ENCODE measurements at places on chromosomes 16 and 17. TPM values are rescaled to one million over a fixed set of nuclear protein-coding genes. Genes with fewer than 3 reads are reported as not detected.

Gene XYLT1
- 2.5 TPM for total RNA-seq

Gene TRPV2
- total RNA-seq: 10.3 TPM

Gene KCNG4
- total RNA-seq: not detected

Gene SGCA
- total RNA-seq: 291 TPM

Gene NOS2
- 0.38 TPM for total RNA-seq

Gene SPIRE2
- total RNA-seq: 0.47 TPM

Gene ST6GALNAC2
- total RNA-seq: 14.9 TPM

- peaks cover 80% of the 10 kb centered on the region for H3K4me1 ChIP-seq
- H3K27ac ChIP-seq: peak overlapping the region; percentile 80
- H3K27me3 ChIP-seq: no peaks in the 10 kb centered on the region
- H3K36me3 ChIP-seq: no peaks in the 10 kb centered on the region
Observed at GRCh38 chr17:29588017-29588561, 1.4 kb downstream of the GIT1 start.

GRCh38 chr16:81316176-81316496, 1.4 kb downstream of the GAN start:
- peak overlapping the region; percentile 98 for H3K4me3 ChIP-seq
- H3K4me1 ChIP-seq: peaks cover 33% of the 10 kb centered on the region
- H3K27me3 ChIP-seq: no peaks in the 10 kb centered on the region
- DNase-seq: no peak
- no peaks in the 10 kb centered on the region for H3K36me3 ChIP-seq
- H3K27ac ChIP-seq: peak overlapping the region; percentile 95

GRCh38 chr16:79528338-79528737, 72.2 kb downstream of the MAF start:
- peaks cover 20% of the 10 kb centered on the region for H3K4me1 ChIP-seq
- DNase-seq: no peak
- no peak overlapping the region for H3K27ac ChIP-seq
- no peaks in the 10 kb centered on the region for H3K36me3 ChIP-seq
- H3K27me3 ChIP-seq: no peaks in the 10 kb centered on the region
- H3K4me3 ChIP-seq: no peak overlapping the region

- no peak for DNase-seq
- no peak overlapping the region for H3K27ac ChIP-seq
- no peak overlapping the region for H3K4me3 ChIP-seq
- H3K27me3 ChIP-seq: no peaks in the 10 kb centered on the region
- no peaks in the 10 kb centered on the region for H3K4me1 ChIP-seq
- H3K36me3 ChIP-seq: no peaks in the 10 kb centered on the region
Observed at GRCh38 chr17:75734674-75735294, 13.5 kb downstream of the ITGB4 start.

DNA sequence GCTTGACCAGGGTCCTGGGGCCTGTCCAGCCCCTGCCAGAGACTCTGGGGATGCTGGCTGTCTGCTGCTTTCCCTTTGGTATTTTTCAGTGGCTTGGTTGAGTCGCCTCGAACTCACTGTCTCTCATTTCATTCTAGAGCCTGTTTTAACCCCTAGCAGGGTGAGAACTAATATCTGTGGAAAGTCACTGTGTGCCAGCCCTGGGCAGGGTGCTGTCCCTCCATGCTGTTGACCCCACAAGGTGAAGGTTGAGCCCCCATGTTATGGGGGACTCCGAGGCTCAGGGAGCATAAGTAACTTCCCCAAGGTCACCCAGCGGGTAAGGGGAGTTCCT, 33.0 kb downstream of the DCAKD start:
- DNase-seq: no peak
- H3K36me3 ChIP-seq: no peaks in the 10 kb centered on the region
- peak overlapping the region; percentile 30 for H3K27ac ChIP-seq
- H3K4me1 ChIP-seq: peaks cover 15% of the 10 kb centered on the region
- H3K27me3 ChIP-seq: no peaks in the 10 kb centered on the region

- peak overlapping the region; percentile 90 for H3K4me3 ChIP-seq
- no peaks in the 10 kb centered on the region for H3K27me3 ChIP-seq
- no peak for DNase-seq
- peaks cover 19% of the 10 kb centered on the region for H3K4me1 ChIP-seq
Observed at GRCh38 chr16:23597003-23597756, 1.1 kb upstream of the NDUFAB1 start.

- H3K4me3 ChIP-seq: peak within 1 kb of the TSS; percentile 75
- peaks cover 2% of the 10 kb centered on the region for H3K27me3 ChIP-seq
- peak within 1 kb of the TSS; percentile 94 for H3K27ac ChIP-seq
- DNase-seq: peak; percentile 93
- peaks cover 22% of the 10 kb centered on the region for H3K4me1 ChIP-seq
Observed at GRCh38 chr17:30477083-30477773, at the start of gene GOSR1. Gene GOSR1, plus strand, starts transcription at chr17:30477408. Its CDS starts 26 bp downstream, at chr17:30477434.

- no peaks in the 10 kb centered on the region for H3K36me3 ChIP-seq
- no peak for DNase-seq
- H3K4me1 ChIP-seq: peaks cover 16% of the 10 kb centered on the region
- H3K27me3 ChIP-seq: peaks cover 100% of the 10 kb centered on the region
- H3K4me3 ChIP-seq: peak within 1 kb of the TSS; percentile 50
Observed at GRCh38 chr17:49969134-49969759, at the start of gene DLX4. Gene DLX4, plus strand, starts transcription at chr17:49969190. Its CDS starts 279 bp downstream, at chr17:49969469.

DNA sequence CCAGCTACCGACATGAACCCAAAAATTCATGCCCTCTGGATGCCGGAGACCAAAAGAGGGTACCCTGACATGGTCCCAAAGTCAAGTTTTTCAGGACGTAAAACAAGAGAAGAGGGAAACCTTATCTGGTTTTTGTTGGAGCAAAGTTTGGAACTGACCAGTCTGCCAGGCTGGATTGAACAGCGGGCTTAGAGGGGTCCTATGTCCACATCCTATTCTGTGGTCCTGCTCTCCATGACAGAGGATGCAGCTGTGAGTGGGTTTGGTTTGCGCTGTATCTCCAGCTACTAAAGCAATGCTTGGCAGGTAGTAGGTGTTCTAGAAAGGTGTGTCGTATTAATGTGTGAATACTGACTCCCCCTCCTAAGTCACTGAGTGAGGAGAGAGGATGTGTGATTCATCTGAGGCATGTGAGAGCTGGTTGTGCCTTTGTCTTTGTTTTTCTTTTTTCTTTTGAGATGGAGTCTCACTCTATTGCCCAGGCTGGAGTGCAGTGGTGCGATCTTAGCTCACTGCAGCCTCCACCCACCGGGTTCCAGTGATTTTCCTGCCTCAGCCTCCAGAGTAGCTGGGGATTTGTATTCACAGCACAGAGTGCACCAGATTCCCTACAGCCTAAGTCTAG, 31.0 kb downstream of the PMM2 start:
- no peak for DNase-seq
- no peaks in the 10 kb centered on the region for H3K27me3 ChIP-seq
- no peaks in the 10 kb centered on the region for H3K4me1 ChIP-seq
- H3K27ac ChIP-seq: no peak overlapping the region
- peaks cover 49% of the 10 kb centered on the region for H3K36me3 ChIP-seq
